Adrenal gland (tissue), 19 donors: ENCODE measurements at places on chromosomes 1 and 21. TPM values are rescaled to one million over a fixed set of nuclear protein-coding genes. Genes with fewer than 3 reads are reported as not detected.

Gene CHODL
- polyA plus RNA-seq = 0.40 TPM

Gene ADCY10
- 0.38 TPM for polyA plus RNA-seq

Gene ESPN
- polyA plus RNA-seq = 9.8 TPM

Gene MYOG
- polyA plus RNA-seq = not detected

Gene FAM229A
- polyA plus RNA-seq = 1.6 TPM

Gene RGS16
- polyA plus RNA-seq = 4.3 TPM

Gene PRELP
- 12.3 TPM for polyA plus RNA-seq

Gene ERICH3
- polyA plus RNA-seq = 1.5 TPM

Gene HAO2
- polyA plus RNA-seq = 0.80 TPM

Gene AMY1B
- polyA plus RNA-seq = not detected

Gene RGS2
- 459 TPM for polyA plus RNA-seq

Gene DNAJC28
- 2.4 TPM for polyA plus RNA-seq

Gene B4GALT2
- 18.2 TPM for polyA plus RNA-seq

Gene PADI1
- 0.10 TPM for polyA plus RNA-seq

- no peak for DNase-seq
Measured at GRCh38 chr21:35974775-35975174, 85.6 kb downstream of the SETD4 start.

- DNase-seq = no peak
Measured at GRCh38 chr1:40606978-40607377, 58.5 kb downstream of the RIMS3 start.

GRCh38 chr1:155236451-155236850 is 18.8 kb downstream of the ENTREP3 start:
- DNase-seq = no peak

- DNase-seq = no peak
Measured at GRCh38 chr1:56803561-56804156, 15.5 kb downstream of the FYB2 start.

- DNase-seq = no peak
Measured at GRCh38 chr1:66732407-66733166, 19.7 kb upstream of the DYNLT5 start.

- no peak for DNase-seq
Measured at GRCh38 chr1:84013708-84014107, 14.8 kb upstream of the TTLL7 start.

- DNase-seq = no peak
Measured at GRCh38 chr21:35696644-35697043, 363.7 kb downstream of the SETD4 start.

GRCh38 chr1:27142464-27142863 is 12.5 kb downstream of the SLC9A1 start:
- DNase-seq = no peak

DNA sequence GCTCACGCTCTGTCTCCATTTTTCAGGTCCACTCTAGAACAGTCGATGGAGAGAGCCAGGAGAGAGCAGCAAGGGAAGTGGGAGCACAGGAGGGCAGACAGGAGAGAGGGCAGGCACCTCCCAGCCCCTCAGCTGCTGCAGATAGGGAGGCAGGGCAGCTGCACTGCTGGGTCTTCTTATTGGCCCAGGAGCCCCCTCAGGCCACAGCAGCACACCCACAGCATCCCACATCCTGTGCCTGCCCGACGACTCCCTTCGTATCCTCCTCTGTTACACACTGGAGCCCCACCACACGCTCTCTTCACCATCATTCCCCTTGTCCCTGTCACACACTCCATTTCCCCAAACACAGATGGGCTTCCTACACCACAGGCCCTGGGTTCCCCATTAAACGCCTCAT is 13.7 kb upstream of the ARTN start:
- no peak for DNase-seq

- peak; percentile 63 for DNase-seq
Measured at GRCh38 chr1:119582801-119583200, 65.3 kb downstream of the ZNF697 start.

- no peak for DNase-seq
Measured at GRCh38 chr21:40118527-40118926, 251.3 kb downstream of the PCP4 start.

DNA sequence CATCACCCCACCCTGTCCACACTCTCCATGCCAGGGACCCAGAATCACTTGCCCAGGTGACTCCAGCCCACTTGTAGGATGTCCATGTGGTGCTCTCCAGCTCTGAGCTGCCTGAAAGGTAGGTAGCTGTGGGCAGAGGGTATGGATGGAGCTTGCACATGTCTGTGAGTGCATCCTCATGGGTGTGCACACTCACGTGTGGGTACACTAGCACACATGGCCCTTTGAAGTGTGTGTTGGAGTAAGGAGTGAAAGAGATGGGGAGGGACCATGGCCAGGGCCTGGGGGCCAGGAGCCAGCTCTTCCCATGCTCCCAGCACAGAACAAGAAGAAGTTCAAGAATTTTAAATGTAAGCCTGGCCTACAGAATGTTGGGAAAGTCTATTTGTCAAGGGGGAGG is 50.2 kb downstream of the CCDC185 start:
- no peak for DNase-seq

DNA sequence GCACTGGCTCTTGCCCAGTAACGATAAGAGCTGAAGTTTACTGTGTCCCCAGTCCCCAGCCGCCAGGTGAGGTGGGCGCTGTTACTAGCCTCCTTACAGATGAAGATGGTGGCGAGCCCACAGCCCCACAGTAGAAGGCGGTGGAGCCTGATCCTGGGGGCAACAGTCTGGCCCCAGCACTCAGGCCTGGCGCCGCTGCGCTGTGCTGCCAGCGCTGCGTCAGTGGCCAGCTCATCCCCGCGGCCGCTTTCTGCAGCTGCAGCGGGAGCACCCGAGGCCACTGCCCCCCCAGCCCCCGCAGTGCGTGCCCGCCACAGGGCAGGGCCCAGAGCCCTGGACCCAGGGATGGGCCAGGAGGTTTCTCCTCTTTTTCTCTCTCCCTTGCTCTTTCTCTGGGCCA is 13.3 kb downstream of the H6PD start:
- DNase-seq = peak; percentile 80

DNA sequence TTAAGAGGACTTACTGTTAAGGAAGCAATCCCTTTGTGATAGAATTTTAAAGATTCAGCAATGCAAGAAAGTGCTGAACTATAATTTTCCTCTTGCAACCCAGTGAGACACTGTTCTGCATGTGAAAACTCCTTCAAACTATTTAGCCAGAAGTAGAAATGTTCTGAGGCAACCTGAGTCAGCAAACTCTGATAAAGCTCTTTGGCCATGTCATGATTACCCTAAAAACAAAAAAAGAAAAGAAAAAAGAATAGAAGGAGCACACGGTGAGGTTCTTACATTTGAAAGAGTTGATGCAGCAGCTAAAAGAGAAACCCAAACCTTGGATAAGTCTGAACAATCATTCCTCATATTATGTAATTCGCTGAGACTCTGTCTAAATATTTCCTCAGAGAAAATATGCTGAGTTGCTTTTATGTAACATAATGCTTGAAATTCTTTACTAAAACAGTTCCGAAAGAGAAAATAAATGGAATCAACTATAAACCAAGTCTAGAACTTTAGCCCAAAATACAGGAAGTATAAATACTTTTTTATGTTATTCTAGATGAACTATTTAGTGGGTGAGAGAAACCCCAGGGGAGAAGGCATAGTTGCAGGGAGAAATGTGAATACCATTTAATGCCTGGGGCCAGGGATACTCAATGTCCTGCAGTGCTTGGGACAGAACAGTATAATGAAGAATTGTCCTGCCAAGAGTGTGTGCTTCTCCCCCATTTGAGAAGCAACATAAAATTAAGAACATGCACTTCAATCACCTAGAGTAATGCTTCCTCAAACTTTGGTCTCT is 60.0 kb downstream of the INTS7 start:
- no peak for DNase-seq

DNA sequence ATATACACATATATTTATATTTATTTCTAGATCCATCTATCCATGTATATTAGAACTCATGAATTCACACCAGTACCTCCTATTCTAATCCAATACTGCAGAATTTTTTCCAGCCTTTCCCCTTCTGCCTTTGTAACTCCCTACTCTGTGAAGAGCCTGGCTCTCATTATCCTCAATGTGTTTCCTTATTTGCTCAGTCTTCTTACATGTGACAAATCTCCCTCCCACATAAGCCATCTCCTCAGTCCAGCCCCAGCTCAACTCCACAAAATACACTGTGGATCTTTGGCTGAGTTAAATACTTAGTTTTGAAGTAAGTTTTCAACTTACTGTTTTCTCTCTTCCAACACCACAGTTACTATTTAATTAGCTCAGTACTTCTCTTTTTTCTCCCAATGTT is 45.7 kb downstream of the ATP5PO start:
- no peak for DNase-seq

DNA sequence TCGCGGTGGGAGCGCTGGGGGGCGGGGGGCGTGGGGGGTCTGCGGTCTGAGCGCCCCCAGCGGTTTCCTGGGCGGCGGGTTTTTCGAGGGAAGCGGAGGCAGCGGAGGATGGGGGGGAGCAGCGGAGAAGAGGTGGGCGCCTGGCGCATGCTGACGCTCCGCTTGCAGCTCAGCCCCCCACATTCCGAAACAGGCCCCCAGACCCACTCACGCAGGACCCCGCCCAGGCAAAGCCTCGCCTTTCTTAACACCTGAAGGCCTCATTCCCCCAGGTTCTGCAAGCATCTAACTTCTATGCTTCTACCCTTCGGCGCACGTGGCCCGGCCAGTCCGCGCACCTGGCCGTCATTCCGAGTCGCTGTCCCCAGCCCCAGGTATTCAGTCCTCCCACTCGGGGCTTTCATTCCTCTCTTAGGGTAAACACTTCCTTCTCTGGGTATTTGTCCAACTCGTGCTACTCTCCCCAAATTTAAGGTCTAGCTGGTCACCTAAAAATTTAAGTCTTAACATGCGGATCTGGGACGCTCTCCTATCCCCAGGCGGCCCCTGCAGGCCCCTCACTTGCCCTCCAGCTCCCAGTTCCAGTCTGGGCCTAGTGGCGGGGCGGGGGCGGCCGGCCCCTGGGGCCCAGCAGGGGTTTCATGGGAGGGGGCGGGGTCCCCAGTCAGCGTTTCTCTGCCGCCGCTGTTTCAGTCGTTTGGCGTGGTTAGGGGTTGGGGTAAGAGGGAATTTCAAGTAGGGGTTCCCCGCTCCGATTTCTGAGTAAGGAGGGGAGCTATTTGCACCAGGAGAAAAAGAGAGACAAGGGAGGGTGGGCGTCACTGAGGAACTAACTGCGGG is 2.8 kb upstream of the ZBTB7B start:
- DNase-seq = no peak

DNA sequence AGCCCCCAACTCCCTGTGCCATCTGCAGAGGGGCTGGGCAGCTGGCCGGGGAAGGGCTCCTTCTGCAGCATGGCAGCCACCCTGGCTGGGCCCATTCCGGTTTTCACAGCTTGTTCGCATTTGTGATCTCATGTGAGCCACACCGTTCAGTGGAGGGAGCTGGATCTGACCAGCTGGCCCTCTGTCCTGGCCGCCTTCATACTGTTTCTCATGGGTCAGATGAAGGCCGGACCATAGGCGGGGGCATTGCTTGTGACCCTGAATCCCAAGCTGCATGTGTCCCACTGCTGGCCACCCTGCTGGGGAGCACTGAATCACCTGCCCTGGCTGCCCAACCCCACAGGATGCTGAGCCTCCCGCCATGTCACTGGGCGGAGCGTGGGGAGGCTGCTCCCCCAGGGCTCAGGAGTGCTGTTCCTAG is 36.4 kb upstream of the PRSS38 start:
- DNase-seq = no peak

- no peak for DNase-seq
Measured at GRCh38 chr1:65717815-65718454, 74.8 kb upstream of the PDE4B start.

- no peak for DNase-seq
Measured at GRCh38 chr1:170288155-170288554, 142.4 kb downstream of the NTMT2 start.

DNA sequence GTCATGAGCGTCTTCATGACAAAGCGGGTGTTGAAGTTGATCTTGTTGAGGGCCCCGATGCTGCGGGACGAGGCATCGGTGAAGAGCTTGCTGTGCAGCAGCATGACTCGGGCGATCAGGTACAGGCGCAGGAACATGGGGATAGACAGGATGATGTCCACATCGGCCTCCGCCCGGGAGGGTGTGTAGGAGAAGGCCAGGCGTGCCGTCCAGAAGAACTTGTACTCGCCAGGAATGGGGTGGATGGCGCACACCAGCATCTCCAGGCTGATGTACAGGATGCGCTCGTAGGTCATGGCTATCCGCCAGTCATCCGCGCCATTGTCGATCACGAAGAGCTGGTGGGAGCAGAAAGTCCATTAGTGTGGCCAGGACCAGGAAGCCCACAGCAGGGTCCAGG is 98.0 kb downstream of the KCNN3 start:
- DNase-seq = no peak

- no peak for DNase-seq
Measured at GRCh38 chr1:110019770-110020169, 14.7 kb upstream of the STRIP1 start.

DNA sequence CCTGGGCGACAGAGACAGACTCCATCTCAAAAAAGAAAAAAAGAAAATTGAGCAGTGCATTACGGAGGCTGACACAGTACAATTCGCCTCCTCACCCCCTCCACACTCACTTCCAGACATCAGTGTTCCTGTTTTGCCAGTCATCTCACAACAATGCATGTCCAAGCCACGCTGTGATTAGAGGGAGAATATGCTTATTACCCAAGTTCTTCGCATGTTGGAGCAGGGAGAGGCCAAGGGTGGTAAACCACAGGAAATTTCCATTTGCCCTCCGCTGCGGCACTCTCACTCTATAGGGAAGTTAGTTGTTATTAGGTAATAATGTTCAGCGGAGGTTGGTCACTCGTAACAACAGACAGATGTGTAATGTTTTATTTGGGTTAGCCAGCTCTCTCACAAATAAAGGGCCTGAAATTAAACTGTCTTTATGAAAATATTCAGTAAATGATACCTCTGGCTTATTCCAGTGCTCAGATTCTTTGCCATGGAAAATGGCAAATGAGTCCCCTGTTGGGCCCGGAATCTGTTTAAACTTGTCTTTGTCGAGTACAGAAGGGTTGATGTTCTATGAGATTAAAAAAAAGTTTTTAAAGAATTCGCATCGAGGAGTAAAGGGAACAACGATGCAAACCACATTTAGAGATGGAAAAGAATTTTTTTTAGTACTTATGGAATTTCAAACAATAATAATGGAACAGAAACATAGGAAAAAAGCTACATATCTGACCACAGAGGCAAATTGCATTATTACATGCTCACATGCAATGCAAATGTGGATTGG is 33.1 kb downstream of the KCNJ15 start:
- DNase-seq = peak; percentile 65

DNA sequence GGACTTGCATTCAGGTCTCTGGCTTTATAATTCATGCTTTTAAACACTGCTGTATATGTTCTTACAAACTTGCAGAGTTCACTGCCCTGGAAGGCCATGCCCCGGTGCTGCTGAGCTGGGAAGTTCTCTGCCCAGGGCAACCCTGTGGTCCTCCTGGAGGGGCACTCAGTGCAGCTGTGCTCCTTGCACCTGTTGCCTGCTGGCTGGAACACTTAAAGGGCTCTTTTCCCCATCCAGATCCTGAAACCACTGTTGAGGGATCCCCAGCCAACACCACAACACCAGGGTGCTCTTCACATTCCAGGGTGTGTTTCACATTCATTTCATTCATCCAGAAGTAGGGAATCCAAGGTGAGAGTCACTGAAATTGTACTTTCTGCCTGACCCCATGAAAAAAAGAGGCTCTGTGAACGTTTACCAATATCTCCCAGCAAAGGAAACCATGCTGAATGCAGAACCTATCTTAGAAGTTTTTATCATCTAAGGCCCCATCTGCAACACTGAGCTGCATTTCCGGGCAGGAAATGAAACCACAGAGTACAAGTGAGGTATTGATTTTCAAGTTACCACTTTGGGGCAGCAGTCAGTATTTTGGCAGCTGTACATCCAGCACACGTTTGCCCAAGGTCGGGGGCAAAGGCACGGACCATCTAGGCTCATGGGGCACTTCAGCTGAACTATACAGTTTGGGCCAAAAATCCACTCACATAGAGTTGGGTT is 16.4 kb upstream of the KIAA0040 start:
- no peak for DNase-seq

GRCh38 chr1:224170343-224170742 is 12.7 kb upstream of the DEGS1 start:
- no peak for DNase-seq
